ENCODE measurements at places on chromosomes 7 and 10.

DNA sequence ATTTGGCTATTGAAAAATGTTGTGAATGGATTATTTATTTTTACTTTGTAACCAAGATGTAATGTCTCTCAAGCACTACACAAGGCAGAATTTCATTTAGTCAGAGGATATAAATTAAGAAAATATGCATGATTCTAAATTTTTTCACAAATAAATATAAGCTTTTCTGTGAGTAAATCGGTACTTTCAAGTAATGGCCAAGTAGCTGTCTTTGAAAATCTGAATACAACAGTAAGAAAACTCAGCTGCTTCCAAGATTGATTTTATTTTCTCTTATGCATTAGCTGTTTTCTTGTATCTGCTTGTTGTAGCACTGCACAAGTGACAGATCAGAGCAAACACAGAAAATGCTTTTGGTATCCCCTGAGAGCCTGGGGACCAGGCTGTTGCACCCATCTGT, 998.5 kb upstream of the GHITM start:
- DNase-seq = no peak

GRCh38 chr10:29151005-29151404, 137.9 kb upstream of the LYZL1 start:
- DNase-seq = no peak

GRCh38 chr10:78211561-78212051, 177.9 kb downstream of the RPS24 start:
- no peak for DNase-seq

DNA sequence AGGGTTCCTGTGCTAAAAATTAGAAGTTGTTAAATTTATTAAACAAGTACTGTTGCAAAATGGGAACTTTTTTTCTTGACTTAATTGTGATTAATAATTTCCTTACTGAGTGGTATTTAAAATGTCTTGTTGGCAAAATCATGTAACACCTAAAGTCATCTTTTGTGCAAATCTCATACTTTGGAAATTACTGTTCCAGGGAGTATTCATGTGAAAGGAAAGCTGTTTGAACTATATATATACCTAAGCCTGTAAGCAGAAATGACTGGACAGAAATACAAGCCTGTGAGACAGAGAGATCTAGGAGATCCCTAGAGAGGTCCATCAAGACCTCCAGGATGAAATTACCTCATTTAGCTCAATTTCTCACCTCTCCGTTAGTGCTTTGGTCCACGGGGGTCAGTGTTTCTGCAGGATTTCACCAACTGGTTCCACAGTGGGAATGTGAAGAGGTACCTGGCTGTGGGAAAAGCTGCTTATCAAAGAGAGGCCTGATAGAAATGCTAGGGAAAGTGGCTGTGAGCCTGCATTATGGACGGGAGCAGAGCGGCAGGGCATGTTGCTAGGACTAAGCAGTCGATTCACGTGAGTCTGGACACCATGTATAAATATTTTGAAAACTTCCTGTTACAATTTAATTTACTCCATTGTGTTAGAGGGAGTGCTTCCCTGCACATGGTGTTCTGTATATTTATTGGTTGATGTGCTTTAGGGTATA, 7.9 kb downstream of the LUC7L2 start:
- DNase-seq = no peak

- no peak for DNase-seq
These were observed 265.0 kb downstream of the ADARB2 start for GRCh38 chr10:1472178-1472958.

- DNase-seq = no peak
These were observed 45.1 kb downstream of the MET start for GRCh38 chr7:116717137-116717536.

GRCh38 chr7:39621261-39621660, 2.1 kb upstream of the RALA start:
- no peak for DNase-seq

GRCh38 chr10:121698336-121698735, 100.1 kb upstream of the FGFR2 start:
- DNase-seq = no peak

GRCh38 chr7:136514776-136515175, 353.7 kb upstream of the CHRM2 start:
- DNase-seq = no peak

- DNase-seq = no peak
These were observed 14.4 kb downstream of the ALKBH4 start for GRCh38 chr7:102450242-102450641.

GRCh38 chr7:2934984-2935740, 91.1 kb upstream of the GNA12 start:
- no peak for DNase-seq

DNA sequence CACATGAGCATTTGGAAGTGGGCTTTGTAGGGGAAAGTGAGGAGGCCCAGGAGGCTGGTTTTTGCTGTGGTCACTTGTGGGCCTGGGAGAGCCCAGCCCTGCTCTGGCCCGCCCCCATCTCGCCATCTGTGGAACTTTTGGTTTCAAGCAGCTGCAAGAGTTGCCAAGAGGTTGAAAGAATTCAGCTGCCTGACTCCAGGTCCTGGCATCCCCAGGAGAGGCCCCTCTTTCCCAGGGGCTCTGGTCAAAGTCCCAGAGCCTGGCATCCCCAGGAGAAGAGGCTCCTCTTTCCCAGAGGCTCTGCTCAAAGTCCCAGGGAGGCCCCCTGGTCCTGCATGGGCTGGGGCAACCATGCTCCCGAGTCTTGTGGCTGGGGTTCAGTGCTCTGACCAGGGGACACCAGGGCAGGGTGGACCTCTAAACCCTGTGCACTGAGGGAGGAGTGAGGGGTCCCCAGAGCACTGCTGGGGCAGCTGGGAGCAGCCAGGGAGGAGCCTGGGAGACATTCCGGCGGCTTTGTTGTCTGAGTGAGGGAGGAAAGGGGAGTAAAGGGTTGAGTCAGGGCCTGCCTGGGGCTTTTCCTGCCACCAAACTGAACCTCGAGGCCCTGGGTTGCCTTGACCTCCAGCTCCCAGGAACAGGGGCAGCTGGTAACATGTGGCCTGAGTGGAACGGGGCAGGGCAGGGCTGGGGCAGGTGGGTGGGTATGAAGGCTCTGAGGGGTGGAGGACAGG, 27.7 kb upstream of the CSGALNACT2 start:
- DNase-seq = no peak

- no peak for DNase-seq
These were observed 1409.1 kb upstream of the CELF2 start for GRCh38 chr10:9608602-9609001.

DNA sequence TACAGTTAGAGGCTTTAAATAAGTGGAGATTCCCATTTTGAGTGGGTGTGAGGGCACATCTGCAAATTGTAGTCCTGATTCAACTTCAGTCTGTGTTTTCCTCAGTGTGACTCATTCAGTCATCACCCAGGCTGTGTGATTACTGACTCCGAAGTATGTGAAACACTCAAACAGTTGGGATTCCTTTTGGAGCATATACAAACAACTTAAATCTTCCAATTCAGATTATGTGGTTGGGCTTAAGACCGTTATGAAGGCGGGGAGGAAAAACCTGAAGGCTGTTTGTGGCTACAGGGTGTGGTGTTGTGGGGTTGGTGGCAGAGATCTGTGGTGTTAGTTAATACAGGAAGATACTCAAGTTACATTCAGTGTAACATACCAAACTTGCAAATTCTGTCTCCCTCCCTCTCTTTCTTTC, 259.7 kb upstream of the FERD3L start:
- DNase-seq = no peak

DNA sequence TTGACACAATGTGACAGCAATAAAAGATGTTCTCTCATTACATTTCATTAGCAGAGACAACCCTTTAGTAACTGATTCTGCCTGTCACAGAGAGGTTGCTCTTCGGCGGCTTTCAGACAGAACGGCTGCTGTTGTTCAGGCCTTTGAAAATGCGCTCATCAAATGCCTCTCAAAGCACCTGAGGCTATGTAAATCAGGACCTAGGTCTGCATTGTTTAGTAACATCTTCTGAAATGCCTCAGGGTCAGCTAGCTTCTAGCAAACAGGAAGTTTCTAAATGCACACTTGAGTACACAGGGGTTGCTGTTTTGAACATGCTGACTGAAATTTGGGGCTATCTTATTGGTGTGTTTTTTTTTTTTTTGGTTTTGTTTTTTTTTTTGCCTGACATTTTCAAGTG, 143.3 kb upstream of the DKK1 start:
- no peak for DNase-seq

- no peak for DNase-seq
These were observed 18.4 kb upstream of the COBL start for GRCh38 chr7:51335057-51335456.

GRCh38 chr7:154868921-154869320, 134.0 kb downstream of the PAXIP1 start:
- no peak for DNase-seq

DNA sequence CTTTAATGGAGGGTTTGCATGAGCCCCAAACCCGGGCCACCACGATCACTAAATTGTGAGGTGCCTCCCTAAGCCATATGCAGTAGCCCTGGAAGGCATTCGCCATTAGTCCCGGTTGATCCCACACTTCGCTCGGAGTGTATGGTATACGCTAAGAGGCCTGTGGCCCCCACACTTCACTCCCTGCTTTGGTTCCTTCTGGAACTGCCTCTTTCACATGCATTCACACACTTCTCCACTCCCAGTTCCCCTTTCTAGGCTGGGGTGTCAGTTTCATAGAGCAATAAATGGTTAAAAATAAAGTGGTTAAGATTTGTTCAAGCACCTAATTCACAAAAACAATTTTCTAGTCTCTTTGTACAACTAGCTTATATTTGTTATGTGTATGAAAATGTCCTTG, 212.1 kb upstream of the KCND2 start:
- DNase-seq = no peak

DNA sequence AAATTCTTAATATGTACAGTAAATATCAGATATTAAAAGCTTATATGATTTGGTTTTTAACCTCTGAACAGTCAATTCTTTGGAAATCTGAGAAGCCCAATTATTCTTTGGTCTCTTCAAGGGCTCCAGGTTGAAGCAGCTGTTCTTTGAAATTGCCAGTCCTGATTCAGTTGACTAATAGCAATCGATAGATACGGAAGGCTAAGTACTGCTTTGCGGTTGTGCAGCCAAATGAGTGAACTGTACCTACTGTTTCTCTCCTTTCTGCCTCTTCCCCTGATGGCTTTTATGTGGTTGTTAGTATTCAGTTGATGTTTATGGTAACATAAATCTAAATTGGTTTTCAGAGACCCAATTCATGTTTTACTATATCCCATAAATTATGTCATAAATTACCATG, 103.1 kb upstream of the RPA3 start:
- no peak for DNase-seq

DNA sequence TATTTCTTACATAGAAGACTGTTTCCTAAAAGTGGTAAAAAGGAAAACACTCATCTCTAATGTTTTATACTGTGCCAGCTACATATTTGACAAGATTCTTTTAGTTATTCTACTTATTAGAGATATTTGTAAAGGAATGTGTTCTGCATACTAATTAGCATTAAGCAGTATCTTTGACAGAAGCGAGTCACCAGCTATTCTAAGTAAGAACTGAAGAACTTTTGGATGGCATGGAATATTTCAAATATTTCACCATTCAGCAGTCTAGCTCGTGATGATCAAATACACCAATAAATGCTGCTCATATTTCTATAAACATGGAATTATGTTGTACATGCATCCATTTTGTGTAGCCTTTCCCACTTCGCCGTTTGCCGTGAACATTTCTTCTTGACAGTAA, 241.6 kb upstream of the TCF7L2 start:
- DNase-seq = no peak

DNA sequence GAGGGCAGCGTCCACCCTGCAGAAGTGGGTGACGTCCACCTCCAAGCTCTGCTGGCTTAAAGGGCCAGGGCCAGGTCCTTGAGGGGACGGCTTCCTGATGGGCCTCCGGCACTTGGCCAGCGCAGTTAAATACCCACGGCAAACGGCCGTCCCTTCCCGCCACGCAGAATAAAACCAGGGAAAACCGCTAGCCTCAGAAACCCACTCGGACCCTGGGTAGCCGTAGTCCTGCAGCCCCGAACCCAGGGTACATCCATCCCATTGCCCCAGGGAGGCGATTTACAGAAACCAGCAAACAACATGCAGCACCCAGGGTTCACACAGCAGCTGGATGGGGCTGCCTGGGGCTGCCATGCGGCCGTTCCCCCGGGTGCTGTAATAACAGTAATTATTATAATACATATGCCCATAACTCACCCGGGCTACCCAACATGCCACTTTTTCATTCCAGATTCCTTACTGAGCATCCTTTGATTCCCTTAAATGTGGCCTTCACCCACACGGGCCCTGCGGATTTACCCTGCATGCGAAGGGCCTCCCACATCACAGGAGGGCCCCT, 81.5 kb upstream of the PDGFA start:
- DNase-seq = no peak

GRCh38 chr10:43138757-43139241, 554 bp downstream of the CSGALNACT2 start:
- DNase-seq = no peak

- DNase-seq = no peak
These were observed 898 bp upstream of the SEM1 start for GRCh38 chr7:96710544-96710943.

DNA sequence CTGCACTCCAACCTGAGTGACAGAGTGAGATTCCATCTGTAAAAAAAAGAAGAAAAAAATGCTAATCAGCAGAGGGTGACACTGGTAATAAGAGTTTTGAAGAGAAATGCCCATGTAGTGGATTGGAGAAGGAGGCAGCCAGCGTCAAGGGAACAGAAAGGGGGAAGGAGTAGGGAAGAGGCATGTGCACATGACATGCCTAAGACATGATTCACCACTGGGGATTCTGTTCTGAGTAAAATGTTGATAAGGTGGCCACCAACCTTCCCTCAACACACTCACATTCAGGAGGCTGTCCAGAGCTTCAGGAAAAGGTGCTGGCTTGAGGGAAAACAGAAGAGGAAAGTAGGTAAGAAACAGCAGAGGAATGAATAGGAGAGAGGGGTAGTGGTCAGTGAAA, 39.9 kb downstream of the AKR1D1 start:
- no peak for DNase-seq
